ENCODE measurements at places on chromosomes 7 and 10.

DNA sequence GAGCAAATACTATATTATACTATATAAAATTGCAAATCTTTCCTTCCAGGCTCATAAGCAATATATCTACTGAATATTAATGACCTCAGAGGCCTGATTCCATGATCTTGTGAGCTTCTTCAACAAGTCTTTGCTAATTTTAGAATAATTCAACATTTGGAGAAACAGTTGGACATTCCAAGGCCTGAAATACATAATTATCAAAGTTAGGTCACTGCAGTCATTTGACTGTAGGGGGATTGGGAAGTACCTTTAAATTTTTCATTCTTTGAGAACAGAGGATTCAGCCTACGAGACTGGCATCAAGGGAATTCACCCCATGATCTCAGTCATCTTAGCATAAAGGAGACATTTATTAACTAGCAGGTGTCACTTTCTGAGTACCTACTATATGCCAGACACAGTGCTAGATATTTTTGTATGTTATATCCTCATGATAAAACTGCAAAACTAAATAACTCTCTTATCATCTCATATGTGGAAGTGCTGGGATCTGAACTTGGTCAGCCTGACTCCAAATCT, 85.4 kb downstream of the DOCK4 start:
- DNase-seq: no peak

DNA sequence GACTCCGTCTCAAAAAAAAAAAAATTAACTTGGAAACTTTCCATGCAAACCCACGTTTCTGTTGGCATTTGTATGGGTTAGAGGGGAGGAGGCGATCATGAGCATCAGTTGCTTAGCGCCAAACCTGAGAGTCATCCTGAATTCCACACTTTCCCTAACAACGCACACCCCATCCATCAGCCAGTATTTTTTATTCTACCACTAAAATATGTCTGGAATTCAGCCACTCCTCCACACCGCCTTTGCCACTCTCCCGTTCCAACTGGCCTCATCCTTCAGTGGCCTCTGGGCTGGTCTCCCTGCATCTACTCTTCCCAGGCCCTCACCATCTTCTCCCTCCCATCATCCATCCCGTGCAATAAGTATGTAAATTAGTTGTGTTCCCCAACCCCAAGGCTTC, 4.7 kb upstream of the LMBR1 start:
- no peak for DNase-seq

DNA sequence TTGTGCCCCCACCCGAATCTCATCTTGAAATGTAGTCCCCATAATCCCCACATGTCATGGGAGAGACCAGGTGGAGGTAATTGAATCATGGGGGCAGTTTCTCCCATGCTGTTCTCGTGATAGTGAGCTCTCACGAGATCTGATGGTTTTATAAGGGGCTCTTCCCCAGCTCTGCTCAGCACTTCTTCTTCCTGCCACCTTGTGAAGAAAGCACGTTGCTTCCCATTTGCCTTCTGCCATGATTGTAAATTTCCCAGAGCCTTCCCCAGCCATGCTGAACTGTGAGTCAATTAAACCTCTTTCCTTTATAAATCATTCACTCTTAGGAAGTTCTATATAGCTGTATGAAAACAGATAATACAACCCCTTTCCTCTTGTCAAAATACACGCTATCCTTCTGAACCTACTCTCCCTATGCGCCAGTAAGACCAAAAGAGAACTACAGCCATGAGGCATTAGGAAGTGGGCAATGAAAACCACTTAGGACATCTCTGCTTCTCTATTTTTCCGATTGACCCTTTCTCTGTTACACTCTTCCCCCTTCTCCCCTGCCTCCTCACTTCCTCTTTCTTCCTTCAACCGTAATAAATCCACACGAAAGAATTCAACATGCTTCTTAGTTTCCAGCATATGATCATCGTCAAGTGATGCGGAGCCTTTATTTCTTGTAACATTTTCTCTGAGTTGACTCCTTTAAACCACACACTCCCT, 101.2 kb upstream of the WDR11 start:
- no peak for DNase-seq

DNA sequence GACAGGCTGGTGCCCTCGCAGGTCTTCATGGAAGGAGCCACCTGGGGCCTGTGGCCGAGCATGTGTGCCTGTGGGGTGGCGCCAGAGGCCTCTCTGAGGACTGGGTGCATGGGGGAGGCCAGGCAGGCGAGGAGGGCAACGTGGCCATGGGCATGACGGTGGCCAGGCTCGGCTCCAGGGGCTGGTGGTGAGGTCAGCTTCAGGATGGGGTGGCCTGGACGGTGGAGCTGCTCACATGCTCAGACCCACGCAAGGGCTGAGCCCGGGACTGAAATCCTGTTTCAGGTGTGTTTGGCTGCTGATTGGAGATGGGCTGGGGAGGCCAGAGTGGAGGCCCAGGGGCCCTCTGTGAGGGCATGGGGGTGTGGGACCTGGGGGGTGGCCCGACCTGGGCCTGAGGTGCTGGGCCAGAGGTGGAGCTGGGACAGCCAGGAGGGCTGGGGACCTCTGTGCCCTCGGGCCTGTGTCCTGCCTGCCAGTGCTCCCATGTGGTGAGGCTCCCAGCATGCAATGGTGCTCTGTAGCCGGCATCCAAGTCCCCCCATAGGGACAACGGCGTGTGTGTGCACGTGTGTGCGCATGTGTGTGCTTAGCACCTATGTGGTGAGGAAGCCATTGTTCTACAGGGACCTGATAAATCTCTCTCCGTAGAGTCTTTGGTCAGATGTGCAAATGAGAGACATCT, 71.1 kb downstream of the INPP5A start:
- DNase-seq: no peak

GRCh38 chr7:104225451-104225850, 17.6 kb upstream of the ORC5 start:
- no peak for DNase-seq

- DNase-seq: no peak
These were observed 99.4 kb downstream of the MICALL2 start for GRCh38 chr7:1359681-1360485.

DNA sequence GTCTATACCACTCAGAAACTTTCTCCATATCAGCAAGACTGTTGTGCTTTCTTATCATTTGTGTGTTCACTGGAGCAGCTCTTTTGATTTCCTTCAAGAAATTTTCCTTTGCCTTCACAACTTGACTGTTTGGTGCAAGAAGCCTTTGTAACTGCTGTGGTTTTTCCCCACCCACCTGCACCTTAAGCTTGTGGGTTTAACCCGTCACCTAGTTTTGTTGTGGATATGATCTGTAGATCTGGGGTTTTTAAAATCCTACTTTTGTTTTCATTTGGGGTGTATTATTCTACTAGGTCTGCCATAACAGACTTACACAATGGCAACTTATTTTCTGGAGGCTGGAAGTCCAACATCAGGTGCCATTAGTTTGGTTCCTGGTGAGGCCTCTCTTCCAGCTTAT, 30.5 kb upstream of the CHST3 start:
- DNase-seq: peak; percentile 37

- DNase-seq: no peak
These were observed 1.5 kb downstream of the CTBP2 start for GRCh38 chr10:125158601-125159485.

GRCh38 chr7:22931011-22931410, 82.9 kb downstream of the HYCC1 start:
- no peak for DNase-seq

GRCh38 chr10:121313119-121313875, 284.9 kb downstream of the FGFR2 start:
- DNase-seq: no peak

DNA sequence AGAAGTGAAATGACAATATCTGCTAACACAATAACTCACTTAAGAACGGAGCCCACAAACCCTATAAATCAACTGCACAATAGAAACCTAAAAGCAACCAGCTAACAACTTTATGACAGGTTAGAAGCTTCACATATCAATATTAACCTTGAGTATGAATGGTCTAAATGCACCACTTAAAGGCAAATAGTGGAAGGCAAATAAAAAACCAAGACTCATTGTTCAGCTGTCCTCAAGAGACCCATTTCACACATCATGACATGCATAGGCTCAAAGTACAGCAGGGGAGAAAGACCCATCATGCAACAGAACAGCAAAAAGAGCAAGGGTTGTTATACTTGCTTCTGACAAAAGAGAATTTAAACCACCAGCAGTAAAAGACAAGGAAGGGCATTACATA, 46.8 kb downstream of the CDC14C start:
- no peak for DNase-seq

DNA sequence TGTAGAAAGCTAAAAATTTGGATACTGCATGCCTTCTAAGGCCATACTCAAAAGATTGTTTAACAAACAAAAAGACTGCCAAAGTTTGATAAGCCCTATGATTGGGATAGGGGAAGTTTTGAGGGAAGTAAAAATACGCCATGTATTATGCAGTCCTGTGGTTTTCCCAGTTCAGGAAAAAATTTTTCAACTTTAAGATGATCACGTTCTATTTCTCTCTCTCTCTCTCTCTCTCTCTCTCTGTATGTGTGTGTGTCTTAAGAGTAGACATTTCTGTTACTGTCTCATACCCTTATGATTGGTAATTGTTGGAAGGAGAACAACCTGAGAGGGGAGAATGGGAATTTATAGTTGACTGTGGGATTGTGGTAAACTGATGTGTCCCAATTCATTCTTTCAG, 69.1 kb upstream of the CYP26C1 start:
- no peak for DNase-seq

- DNase-seq: no peak
These were observed 53.8 kb upstream of the INHBA start for GRCh38 chr7:41756650-41757182.

GRCh38 chr7:90180011-90180585, 25.8 kb downstream of the STEAP1 start:
- no peak for DNase-seq

DNA sequence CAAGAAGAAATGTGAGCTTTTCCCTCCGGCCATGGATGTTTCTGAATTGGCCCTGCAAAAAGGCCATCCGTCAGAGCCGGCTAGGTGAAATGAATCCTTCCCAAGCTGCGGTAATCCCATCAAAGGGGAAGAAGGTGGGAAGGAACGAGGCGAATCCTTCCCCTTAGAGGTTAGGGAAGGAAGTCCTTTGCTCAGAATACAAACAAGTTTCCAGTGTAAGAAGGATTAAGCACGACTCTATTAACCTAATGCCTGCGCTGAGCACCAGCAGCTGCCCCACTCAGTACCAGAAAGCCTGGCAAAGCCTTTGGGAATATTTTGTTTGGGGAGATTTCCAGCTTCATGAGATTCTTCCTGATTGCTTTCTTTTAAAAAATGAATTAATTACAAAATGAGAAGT, 42.8 kb downstream of the CLRN3 start:
- no peak for DNase-seq

DNA sequence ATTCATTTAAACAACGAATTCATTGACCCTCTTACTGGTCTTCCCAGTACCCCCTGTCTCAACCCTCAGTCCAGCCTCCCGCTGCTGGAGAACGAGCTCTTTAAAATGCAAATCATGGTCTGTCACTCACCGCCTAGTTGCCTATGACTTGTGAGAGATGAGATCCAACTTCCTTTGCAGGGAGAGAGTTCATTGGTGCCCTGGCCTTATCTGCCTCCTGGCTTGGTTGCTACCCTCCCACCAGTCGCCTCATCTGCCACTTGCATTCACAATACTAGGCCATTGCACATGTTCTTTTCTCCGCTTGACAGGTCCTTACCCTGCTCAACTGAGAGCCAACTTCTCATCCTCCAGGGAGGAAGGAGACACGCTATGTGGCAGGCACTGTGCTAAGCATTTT, 54.0 kb upstream of the MXI1 start:
- DNase-seq: no peak

- no peak for DNase-seq
These were observed 100.3 kb upstream of the CPXM2 start for GRCh38 chr10:123991611-123992570.

- DNase-seq: no peak
These were observed 76.4 kb downstream of the MAGI2 start for GRCh38 chr7:79377097-79377496.

GRCh38 chr7:595621-596010, 76.0 kb upstream of the PDGFA start:
- peak; percentile 44 for DNase-seq

DNA sequence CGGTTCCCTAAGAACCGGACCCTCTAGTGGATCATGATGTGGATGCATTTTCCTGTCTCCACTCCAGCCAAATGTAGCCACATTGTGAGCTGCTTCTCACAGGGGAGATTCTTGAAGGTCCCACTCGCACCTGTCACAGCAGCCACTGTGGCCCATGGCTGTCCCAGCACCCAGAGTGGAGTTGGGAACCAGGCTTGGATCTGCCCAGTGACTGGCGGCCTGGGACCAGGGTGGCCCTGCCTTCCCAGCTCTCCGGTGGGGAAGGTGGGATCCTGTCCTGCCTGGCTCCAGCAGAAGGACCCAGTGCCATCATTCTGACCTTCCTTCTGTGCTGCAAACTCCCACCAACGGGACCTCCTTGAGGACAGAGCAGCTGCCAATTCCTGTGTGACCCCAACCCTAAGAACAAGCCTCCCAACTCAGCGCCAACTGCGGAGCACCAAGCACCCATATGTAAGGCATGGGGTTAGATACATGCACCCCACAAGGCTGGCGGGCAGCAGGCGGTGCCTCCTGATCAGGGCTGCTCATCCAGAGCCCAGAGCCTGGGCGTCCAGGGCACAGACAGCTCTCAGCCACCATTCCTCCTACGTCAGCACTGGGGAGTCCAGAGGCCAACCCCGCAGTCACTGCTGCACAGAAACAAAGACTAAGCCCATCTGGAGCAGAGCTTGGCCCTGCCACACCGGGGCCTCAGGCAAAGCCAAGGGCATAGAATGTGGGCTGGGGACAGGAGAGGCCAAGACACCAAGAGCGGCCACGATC, 28.8 kb downstream of the EBF3 start:
- DNase-seq: no peak

GRCh38 chr7:111952783-111953182, 253.4 kb downstream of the DOCK4 start:
- no peak for DNase-seq

DNA sequence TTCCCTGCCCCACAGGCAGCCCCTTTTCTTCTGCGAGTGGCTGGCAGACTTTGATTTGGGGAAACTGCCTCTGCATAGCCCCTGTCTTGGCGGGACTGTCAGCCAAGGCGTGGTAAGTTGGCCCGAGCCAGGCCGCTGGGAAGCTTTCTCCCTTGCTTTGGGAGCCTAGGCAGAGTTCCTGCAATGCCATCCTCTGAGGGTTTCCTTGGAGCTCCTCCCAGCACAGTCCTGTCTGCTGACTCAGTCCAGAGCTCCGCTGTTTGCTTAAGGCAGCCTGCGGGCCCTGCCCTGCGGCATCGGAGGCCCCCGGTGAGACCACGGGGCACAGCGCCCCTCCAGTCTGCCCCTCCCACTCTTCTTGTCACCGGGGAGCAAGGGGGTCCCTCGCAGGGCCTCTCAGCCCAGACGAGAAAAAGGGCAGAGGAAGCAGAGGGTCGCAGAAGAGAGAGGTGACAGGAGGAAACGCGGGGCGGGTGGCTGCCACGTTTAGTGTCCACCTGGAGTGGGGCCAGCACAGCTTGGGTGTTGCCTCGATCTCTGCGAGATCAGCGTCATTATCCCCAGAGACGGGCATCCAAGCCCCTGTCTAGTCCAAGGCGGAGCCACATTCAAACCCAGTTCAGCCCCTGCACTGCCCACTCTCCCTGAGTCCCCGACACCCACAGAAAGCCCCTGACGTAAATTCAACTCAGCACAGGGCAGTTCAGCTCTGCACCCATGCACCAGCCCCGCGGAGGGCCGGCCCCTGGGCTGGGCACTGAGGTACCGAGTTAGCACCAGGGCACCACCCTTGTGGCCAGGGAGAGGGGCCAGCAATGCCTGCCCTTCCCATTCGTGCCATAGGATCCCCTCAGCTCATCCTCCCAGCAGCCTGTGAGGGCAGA, 59.0 kb upstream of the CHST15 start:
- no peak for DNase-seq

Data from CD4-positive, alpha-beta T cell treated with Interleukin-10 for 1 hour (primary cell).